ENCODE measurements at places on chromosomes 16 and 17.

- no peak for DNase-seq
These were observed 1.3 kb upstream of the NXPH3 start for GRCh38 chr17:49574323-49574781.

- DNase-seq: no peak
These were observed 741.1 kb downstream of the CDH11 start for GRCh38 chr16:64380751-64381150.

- no peak for DNase-seq
These were observed 2.6 kb downstream of the FOXF1 start for GRCh38 chr16:86512860-86513470.

GRCh38 chr17:33233811-33234177, 59.3 kb downstream of the ASIC2 start:
- DNase-seq: no peak

DNA sequence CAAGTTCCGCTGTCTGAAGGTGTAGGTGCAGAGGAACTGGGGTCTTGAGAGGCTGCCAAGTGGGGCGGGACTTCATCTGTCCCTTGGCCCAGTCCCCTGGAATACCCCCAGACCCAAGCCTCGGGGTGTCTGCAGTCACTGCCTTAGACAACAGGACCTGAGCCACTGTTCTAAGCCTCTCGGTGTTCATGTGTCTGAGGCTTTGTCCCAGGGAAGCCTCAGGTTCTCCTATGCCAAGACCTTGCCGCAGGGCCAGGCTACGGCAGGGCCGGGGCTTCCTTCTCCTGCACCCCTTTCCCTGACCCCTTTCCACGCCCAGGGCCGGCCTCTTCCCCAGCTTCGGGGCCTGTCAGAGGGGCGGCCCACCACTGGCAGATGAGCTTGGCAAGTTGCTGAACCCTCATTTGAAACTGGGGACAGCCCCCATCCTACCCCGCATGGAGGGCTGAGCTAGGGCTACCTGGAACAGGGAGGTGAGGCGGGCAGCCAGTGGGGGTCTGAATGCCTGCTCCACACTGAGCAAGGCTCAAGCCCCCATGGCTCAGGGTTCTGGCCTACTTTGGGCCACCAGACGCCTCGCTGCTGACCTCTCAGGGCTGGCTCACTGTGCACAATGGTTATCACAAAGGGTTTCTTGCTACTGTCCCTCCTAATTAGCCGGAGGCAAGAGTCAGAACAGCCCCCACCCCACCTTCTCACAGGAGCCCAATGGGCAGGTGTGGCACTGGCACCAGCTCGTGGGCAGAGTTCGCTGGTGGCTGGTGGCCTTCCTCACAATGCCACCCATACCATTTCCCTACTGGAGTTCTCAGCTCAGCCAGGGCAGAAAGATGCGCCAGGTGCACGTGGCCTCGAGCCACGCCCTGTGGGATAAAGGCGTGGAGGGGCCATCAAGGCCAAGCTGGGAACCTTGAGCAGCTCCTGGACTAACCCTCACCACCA, 7.1 kb downstream of the LITAFD start:
- no peak for DNase-seq

GRCh38 chr17:5508810-5509209, 22.4 kb downstream of the MIS12 start:
- DNase-seq: no peak

DNA sequence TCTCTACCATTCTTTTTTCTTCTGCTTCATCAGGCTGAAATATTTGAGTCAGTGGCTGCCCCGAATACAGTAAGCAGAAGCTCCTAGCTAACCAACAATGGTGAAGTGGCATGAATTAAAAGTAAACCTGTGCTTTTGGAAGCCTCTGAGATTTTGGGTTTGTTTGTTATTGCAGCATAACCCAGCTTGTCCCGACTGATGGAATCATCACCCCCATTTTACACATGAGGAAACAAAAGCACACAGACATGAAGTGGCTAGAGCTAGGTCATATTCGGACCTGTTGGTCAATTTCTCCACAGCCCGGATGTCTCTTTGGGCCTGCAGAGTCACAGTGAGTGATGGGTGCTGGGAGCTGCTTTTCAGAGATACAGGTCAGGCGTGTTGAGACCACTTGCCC, 39.4 kb downstream of the IRX5 start:
- DNase-seq: no peak

DNA sequence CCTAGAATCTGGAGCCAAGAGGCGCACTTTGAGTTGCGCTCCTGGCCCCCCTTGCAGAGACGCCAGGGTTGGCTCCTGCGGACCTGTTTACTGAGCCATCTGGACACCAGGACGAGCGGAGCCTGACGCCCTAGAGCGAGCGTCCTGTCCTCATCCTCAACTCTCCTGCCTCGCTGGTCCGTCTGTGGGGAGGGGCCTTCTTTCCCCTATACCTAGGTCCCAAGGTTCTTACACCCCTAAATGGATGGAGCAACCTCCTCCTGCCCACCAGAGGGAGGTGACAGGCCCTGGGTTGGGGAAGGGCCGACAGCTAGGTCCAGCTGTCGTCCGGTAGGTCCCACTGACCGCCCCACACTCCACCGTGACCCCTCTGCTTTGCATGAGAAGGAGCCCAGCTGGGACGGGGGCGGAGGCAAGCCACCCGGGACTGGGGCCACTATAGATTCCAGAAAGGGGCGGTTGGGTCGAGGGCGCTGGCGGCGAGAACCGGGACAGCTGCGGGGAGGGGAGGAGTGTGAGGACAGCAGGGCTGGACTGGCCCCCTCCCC, 3.1 kb upstream of the LHX1 start:
- no peak for DNase-seq

- no peak for DNase-seq
These were observed 8.2 kb downstream of the CREBBP start for GRCh38 chr16:3872216-3872895.

DNA sequence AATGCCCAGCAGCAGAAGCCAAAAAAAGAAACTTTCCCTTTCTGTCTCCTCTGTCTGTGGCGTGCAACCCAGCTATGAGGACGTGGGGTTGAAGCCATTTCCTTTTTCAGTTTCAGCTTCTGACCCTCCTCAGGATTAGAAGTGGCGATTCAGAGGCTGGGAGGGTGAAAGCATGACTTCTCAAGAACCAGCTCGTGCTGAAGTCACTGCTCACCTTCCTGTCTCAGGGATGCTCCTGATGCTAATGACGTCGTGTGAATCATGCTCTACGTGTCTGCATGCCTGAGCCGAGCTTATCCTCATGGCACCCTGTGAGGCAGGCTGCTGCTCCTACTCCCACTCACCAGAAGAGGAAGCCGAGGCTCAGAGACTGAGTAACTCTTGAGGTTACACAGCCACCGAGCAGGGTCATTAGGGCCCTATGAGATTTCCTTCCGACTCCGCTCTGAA, 5.7 kb upstream of the LPO start:
- peak; percentile 22 for DNase-seq

DNA sequence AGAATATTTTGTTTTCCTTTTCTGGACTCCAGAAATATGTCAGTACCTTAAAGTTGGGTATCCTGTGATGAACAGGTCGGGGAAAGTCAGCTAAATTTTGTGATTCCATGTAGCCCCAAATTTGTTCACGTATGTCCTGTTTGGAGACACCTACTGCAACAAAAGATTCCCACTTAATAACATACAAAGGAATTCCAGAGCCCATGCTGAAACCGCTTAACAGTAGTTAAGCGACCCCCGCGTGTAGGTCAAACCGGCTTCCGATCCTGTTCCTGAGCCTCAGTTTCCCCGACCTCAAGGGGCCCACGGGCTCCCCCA, 477 bp downstream of the MTHFSD start:
- no peak for DNase-seq

GRCh38 chr16:50244504-50245416, 21.6 kb upstream of the ADCY7 start:
- no peak for DNase-seq

DNA sequence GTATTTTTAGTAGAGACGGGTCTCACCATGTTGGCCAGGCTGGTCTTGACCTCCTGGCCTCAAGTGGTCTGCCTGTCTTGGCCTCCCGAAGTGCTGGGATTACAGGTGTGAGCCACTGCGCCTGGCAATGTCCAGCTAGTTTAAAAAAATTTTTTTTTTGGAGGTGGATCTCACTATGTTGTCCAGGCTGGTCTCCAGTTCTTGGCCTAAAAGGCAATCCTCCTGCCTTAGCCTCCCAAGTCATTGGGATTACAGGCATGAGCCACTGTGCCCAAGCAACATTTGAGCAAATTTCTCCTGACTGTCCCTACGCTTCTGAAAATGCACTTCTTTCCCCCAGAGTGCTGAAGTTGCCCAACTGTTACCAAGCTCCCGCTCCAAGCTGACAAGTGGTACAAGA, 8.0 kb downstream of the MAP3K14 start:
- no peak for DNase-seq

GRCh38 chr16:24045641-24046040, 209.9 kb downstream of the PRKCB start:
- DNase-seq: no peak

GRCh38 chr16:46857368-46857945, 26.5 kb upstream of the C16orf87 start:
- DNase-seq: peak; percentile 7

GRCh38 chr17:661509-661908, 53.1 kb downstream of the VPS53 start:
- DNase-seq: no peak

GRCh38 chr16:65698791-65699321, 577.0 kb upstream of the CDH11 start:
- DNase-seq: peak; percentile 49

DNA sequence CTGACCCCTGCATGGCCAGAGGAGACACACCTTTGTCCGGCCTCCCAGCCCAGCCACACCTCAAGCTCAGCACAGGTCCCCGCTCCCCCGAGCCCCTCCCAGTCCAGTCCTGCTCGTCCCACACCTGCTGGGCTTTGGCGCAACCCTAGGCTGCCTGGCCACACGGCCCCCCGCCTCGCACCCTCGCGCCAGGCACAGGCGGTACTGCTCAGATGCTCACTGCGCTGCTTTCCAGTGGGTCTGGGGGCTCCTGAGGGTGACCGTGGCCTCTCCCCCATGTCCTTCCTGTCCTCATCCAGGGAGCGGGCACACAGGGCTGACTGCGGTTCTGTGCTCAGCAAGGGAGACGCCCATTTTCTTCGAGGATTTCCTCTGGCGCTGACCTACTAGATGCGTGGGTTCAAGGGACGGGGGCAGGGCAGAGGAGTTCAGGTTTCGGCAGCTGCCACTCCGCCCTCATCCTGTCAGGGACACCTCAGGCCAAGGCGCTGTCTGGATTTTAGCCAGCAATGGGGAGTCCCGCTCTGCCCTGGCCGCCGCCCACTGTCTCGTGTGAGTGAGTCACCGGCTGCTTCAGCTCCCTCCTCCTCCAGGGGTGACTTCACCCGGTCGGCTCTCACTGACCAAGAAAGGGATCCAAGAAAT, 118.0 kb upstream of the ZNF469 start:
- DNase-seq: peak; percentile 45

DNA sequence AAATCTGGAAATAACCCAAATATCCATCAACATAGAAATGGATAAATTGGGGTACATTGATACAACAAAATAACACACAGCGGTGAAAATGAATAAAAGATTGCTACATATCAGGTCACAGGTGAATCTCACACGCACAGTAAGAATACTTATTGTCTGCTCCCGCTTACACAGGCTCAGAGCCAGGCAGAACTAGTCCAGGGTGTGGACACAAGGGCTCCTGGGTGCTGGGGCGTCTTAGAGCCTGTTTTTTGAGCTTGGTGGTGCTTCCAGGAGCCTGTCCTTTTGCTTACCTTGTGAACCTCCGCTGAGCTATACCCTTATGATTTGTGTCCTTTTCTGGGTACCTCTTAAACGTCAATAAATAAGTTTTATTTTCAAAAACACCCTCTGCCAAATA, 19.8 kb upstream of the C16orf74 start:
- DNase-seq: no peak

DNA sequence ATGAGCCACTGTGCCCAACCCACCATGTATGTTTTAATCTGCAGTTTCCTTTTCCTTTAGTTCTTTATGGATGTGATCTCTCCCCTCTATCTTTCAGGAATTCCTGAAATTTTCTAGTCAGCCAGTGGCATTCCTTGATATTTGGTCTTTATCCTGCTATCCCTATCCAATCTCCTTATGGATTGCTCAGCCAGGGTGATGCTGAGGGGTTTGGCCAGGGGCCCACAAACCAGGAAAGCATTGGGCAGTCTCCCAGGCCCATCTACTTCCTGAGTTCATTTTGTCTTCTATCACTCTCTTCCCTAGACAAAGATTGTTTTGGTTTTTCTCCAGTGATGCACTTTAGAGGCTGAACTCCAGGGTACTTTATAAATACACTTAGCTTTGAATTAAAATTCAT, 115.9 kb downstream of the KATNIP start:
- no peak for DNase-seq

DNA sequence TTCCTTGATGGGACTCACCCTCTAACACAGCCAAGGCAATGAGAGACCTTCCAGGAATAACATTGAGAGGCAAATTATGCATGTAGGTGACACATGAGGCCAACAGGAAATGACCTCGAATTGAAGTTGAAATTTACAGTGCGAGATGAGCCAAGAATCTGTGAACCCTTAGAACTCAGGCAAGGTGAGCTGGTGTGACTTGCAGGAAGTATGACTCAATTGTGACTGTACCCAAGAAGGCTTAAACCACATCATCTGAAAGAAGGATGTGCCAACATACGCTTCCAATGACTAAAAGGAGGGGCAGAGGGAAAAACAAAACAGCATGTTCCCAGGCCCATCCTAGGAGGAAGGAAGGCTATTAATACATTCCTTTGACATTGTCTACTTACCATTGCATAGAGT, 44.8 kb downstream of the PITPNC1 start:
- no peak for DNase-seq

DNA sequence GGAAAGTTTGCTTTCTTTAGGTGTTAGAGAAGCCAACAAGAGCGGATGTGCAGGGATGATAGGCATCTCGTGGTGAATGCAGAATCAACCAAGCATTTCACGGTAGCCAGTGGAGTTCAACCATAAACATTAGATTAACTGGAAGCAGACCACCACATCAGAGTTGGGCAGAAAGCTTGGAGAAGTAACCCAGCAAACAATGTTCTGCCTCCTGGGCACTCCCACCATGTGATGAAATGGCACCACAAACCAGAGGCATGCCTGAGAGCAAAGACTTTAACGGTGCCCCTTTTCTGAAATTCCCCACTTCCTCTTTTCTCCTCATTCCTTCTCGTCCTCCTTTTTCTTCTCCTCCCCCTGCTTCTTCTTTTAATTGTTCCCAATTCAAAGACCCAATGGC, 193.5 kb upstream of the ANKFN1 start:
- DNase-seq: no peak

- DNase-seq: no peak
These were observed 4.1 kb downstream of the INPP5K start for GRCh38 chr17:1512351-1512750.
